ENCODE measurements at places on chromosomes 1 and 21.
A peak's percentile ranks its signal among the peaks of the same experiment; 100 is the strongest.

GRCh38 chr1:22332795-22333499 lies 118.7 kb upstream of the ZBTB40 start:
- no peak for DNase-seq

GRCh38 chr1:6054596-6054995 lies 8.9 kb downstream of the KCNAB2 start:
- DNase-seq = no peak

DNA sequence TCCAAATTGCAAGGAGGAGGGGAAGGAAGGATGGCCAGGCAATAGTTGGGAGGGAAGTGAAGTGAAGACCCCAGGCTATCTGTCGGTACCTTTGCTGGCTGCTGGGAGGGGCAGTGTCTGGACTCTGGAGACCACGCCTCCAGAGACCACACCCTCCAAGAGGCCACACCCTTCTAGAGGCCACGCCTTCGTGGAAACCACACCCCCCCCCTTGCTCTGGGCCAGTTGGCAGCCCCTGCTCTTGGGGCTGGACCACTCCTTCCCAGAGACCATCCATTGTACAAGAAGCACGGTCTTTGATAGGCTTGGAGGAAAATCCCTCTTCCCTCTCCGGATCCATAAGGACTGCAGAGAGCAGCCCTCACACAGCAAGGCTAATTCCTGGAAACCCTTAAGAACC lies 73.1 kb downstream of the RYR2 start:
- DNase-seq = no peak

- DNase-seq = no peak
Observed at GRCh38 chr1:50667710-50668356, 244.6 kb upstream of the DMRTA2 start.

DNA sequence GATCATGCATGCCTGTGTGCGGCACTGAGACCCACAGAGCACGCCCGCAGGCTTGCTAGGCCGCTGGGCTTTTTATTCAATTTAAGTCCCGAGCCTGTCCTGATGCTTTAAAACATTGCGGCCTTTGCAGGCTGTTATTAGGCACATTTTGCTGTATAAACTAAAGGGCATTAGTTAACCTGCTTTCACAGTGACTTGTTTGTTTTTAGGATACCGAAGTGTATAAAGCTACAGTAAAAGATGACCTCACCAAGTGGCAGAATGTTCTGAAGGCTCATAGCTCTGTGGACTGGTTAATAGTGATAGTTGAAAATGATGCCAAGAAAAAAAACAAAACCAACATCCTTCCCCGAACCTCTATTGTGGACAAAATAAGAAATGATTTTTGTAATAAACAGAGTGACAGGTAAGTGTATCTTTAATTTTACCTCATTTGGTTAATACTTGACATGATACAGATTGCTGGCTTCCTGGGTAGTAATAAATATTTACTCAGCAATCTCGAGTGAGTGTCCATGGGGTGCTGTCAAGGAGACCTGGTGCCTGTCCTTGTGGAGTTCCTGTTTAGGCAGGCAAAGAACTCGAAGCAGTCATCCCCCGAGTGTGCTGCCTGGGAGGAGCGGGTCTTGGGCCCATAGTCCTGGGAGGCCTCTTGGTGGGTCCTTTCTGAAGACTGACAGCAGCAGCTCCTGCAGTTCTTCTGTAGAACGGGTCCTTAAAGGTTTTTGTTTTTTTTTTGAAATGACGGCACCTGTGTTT lies 40.1 kb downstream of the TRAPPC10 start:
- no peak for DNase-seq

DNA sequence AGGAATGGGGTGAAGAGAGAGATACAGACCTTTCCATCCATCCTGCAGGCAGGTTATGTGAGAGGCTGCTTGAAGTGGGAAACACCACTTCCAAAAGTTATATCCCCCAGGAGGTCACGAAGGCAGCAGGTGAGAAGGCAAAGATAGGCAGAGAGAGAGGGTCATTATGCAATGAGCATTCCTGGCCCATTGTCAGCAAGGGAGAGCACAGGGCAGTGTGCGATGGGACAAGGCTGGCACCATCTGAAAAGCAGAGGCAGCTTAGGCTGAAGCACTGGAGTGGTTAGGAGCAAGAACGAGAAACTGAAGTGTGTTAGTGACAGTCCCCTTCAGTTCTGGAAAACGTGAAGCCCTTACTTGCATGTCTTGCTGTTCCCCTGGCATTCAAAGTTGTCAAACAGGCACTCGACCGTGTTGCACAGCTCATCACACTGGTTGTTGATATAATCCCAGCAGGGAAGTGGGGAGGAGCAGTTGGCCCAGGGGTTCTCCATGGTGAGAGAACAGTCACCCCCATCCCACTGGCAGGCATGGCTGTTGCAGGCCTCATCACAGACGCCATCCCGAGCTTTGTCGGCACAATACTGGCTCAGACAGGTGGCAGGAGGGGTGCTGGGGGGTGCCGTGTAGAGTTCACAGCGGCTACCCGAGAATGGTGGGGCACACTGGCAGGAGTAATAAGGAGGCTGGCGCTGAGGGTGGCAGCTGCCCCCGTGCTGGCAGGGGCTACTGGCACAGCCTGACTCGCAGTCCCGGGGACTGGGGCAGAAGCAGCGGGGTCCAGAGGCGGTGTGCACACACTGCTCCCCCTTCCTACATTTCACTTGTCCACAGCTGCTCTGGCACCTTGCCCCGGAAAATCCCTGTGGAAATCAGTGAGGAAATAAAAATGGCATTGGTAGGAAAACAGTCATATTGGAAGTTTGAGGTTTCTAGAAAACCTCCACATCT lies 28.9 kb upstream of the ADAM30 start:
- DNase-seq = no peak

DNA sequence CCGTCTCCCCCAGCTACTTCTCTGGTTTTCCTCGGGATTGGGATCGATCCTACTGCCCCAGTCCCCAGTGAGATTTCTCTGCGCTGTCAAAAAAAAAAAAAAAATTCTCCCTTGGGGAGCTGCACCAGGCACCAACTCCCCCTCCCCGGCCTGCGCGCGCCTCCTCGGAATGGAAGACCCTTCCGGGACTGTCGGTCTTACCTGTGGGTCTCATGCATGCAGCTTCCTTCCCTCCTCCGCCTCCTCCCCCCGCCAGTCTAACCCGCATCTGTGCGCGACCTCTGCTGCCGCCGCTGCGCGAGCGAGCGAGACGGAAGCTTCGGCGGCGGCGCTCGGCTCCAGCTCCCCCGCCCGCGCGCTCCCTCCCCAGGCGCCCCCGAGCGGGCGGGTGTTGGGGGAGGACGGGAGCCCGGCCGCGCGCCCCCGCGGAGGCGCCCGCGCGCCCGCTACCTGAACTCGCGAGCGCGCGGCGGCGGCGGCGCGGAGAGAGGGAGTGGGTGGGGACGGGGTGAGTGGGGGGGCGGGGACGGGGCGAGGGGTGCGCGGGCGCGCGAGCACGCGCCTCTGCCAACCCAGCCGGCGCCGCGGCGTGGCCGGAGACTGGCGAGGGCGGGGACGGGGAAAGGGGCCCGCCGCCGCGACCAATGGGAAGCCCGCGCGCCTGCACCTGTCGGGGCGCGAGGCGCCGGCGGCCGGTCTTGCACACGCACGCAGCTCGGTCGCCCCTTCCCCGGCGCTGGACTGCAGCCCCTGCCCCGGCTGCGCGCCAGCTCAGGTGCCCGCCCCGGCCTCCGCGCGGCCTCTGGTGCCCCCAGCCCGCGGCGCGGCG lies at the start of gene SUSD4:
TSS of gene SUSD4 (minus strand) at position 321 of the 829 bp plus-strand sequence. CDS start 751 bp downstream, outside the sequence.
- peak; percentile 48 for DNase-seq

GRCh38 chr1:204190212-204191211 lies 5.8 kb downstream of the KISS1 start:
- DNase-seq = no peak

- DNase-seq = no peak
Observed at GRCh38 chr1:209414803-209415329, 168.6 kb upstream of the CAMK1G start.

- no peak for DNase-seq
Observed at GRCh38 chr1:102783487-102783886, 324.8 kb downstream of the COL11A1 start.

- no peak for DNase-seq
Observed at GRCh38 chr21:46649356-46649755, 13.9 kb downstream of the PRMT2 start.

GRCh38 chr1:111214884-111215283 lies 12.6 kb upstream of the CHI3L2 start:
- no peak for DNase-seq

DNA sequence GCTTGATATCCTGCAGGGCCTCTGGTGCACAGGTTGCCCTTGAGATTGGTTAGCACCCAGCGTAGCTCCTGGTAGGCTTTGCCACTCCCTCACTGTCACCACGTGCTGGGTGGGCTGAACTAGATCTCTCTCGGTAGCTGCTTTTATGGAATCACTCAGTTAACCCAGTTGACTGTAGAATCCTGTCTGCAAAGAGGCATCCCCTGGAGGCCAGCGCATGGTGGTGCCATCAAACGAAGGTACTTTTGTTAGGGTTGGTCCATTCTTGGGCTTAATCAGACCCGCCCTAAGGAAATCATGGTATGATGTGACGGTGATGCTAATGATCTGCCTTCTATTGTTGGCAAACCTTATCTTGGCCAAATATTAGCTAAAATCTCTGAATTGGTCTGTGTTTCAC lies 153.4 kb downstream of the GALNT2 start:
- DNase-seq = no peak

GRCh38 chr1:189217646-189218045 lies 1260.0 kb downstream of the BRINP3 start:
- DNase-seq = no peak

DNA sequence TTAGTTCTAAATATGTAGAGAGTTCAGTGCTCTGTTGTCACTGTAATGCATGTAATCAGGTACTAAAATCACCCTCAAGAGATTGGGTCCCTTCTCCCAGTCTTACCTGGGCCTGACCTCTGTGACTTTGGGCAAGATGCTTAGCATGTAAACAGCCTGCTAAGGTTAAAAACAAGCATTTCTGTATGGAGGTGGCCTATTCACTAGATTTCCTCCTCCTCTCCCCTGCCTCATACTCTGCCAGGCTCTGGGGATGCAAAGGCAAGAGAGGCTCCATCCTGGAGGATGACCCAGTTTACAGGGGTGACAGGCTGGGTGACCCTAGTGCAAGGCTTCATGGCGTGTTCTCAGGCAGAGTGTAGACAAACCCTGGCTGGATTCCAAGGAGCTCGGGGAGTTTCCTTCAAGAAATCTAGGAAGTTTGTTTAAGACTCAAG lies 28.8 kb downstream of the VANGL2 start:
- no peak for DNase-seq

DNA sequence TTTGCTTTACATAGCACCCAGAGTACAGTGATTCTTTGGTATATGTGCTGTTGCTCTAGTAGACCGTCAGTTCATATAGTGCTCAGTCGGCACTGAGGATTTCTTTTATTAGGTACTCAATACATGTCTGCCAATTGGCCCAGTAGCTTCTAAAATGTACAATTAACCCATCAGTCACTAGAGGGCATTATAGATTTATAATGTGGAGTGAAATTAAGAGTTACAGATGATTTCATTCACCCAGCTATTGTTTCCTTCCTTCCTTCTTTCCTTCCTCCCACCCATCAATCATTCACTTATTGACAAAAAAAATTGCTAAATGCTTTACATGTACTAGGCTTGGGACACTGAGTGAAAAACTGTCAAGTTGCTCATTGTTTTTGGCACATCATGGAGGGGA lies 263.6 kb upstream of the USP24 start:
- DNase-seq = no peak

- DNase-seq = no peak
Observed at GRCh38 chr1:111281411-111281810, 9.2 kb upstream of the CHIA start.

GRCh38 chr1:94773931-94774422 lies 46.2 kb upstream of the SLC44A3 start:
- DNase-seq = no peak

DNA sequence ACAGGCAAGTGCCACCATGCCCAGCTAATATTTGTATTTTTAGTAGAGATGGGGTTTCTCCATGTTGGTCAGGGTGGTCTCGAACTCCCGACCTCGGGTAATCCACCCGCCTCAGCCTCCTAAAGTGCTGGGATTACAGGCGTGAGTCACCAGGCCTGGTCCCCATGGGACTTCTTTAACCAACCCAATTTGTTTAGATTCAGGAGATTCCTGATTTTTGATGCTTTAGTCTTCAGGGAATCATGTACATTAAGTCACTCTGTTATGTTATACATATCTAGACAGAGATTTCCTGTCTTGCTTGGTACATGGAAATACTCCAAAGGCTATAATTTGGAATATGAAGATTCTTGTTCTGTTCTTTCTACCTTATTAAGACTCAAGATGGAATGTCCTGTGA lies 202.4 kb upstream of the L1TD1 start:
- no peak for DNase-seq

DNA sequence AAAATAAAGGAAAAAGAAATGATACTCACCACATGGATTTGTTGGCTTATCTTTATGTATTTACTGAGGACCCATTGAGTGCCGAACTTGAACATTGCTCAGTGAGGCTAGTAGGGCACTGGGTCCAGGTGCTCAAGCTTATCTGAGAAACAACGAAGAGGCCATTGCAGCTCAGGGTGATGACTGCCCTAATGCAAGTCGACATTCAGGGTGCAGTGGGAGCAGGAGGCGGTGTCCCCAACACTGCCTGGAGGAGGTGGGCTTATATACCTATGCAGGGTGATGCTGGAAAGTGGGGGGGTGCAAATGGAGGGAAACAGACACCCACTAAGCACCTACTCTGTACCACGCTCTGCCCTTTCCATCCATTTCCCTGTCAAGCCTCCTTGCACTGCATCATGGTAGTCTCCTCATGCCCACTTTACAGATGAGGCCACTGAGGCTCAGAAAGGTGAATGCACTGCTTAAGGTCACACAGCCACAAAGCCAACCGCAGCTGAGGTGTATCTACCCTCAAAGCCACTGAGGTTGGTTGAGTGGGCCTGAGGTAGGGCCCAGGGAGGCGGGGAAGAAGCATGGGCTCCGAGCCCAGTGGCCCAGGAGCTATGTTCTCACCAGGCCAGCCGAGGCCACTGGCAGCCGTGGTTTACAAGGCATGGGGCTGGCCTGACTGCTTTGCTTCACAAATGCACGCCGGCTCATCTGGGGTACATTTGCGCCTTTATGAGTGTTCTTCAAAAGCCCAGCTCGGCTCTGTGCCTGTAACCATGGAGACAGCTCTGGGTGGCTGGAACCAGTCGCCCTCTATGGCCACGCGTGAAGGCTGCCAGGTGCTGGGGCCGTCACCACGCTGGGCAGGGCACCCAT lies 103.8 kb downstream of the EPHB2 start:
- DNase-seq = no peak
